HCEC 1CT (cell line): ENCODE measurements at places on chromosomes 16 and 17.

- DNase-seq = no peak
Observed at GRCh38 chr16:50683689-50684374, 2.7 kb upstream of the SNX20 start.

- DNase-seq = peak; percentile 95
Observed at GRCh38 chr17:28357061-28357900, at the start of gene POLDIP2. TSS of gene POLDIP2 (minus strand) at chr17:28357527. CDS start at chr17:28357448, 79 bp downstream.

DNA sequence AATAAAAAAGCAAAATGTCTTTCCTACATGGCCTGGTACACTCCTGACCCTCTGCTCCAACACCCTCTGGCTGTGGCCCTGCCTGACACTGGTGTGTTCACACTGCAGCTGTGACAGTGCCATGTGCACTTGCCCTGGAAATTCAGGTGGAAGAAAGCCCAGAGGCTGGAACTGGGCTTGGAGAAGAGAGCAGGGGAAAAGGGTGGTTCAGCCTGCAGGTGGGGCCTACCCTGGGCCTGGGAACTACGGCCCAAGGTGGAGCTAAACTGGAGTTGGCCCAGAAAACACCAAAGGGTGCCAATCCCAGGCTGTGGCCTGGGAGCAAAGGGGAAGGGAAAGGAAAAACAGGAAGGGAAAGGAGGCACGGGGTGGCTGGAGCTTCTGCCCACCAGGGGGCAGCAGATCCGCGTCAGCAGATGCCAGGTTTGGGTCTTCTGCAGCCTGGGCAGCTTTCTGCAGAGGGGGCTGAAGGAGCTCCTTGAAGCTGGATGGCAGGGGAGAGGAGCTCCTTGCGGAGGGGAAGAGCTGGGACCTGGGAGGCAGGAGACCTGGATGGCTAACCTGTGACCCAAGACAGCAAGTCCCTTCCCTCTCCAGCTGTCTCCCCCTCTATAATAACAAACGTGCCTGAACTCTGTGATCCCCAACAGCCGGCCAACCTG is 15.4 kb upstream of the CTCF start:
- DNase-seq = peak; percentile 29

DNA sequence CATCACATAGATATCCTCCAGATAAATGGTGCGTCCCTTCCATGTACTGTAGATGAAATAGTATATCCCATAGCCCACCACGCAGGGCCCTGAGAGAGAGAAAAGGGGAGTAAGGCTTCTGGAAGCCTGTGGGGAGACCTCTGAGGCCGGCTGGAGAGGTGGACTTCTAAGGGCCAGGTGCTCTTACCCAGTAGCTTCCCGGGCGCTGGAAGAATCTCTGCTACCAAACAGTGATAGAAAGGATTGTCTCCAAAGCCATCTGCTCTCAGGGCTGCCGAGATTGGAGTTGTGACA is 718 bp downstream of the SAT2 start:
- DNase-seq = no peak

DNA sequence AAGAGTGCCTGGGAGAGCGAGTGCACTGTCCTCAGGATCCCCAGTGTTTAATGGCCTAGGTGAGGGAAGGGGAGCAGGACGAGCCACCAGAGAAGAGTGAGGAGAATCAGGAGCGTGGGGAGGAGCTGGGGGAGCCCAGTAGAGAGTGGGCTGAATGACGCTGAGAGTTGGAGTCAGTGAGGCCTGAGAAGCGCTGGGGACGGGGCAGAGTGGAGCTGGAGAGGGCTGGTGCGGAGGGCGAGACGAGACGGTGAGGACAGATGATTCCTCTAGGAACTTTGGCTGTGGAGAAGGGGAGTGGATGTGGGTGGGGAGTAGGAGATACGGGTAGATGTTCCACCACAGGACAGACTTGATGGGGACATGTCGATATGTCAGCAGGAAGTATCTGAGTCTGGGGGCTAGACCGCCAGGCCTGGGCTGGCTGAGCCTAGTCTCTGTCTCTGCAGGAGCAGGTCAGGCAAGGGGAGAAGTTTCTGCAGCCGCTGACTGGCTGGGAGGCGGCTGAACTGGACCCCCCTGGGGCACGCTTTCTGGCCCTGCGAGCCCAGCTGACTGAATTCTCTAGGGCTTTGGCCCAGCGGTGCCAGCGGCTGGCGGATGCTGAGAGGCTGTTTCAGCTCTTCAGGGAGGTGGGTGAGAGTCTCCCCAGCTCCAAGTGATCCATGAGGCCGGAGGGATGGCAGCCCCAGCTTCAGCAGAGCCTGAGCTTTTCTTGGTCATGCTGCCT is 4.7 kb downstream of the PLEKHG4 start:
- no peak for DNase-seq

DNA sequence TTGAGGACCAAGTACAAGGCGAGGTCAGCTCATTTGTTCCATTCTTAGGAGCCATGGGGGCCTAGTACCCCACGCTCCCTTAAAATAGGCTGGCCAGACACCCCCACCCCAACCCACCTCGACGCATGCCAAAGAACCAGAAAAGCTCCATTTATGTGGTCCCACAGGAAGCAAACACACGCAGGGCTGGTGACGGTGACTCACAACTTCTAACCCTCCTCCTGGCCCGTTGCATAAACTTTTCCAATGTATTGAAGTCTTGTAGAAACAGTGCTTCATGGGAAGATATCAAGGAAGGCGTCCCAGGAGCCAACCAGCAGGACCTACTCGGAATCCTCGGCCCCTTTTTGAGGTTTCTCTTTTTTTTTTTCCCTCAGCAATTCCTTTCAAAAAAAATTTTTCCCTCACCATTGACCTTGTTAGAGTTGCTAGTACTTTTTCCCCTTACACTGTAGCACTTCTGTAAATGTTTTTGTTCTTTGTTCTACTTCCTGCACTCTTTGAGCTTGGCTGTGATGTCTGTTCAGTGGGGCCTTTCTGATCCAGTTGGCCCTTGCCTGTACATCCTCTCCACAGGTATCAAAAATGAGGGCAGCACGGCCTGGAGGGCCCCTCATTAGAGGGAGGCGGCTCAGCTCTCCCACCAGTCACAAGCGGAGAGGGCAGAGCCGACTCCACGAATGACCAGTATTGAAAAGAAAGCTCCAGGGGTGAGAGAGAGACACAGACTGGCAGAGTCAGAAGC is 208.3 kb downstream of the RGS9 start:
- DNase-seq = peak; percentile 25

GRCh38 chr16:30924076-30924912 is 922 bp downstream of the FBXL19 start:
- no peak for DNase-seq

- peak; percentile 41 for DNase-seq
Observed at GRCh38 chr17:46175891-46176290, 17.3 kb downstream of the KANSL1 start.

- no peak for DNase-seq
Observed at GRCh38 chr16:582614-583331, 7.1 kb upstream of the RAB40C start.

GRCh38 chr17:37527249-37527851 is 37.7 kb downstream of the DUSP14 start:
- DNase-seq = peak; percentile 45

GRCh38 chr17:73255671-73256181 is 6.0 kb downstream of the CPSF4L start:
- peak; percentile 21 for DNase-seq

- DNase-seq = no peak
Observed at GRCh38 chr16:83733301-83733700, 74.5 kb upstream of the HSBP1 start.
